ENCODE measurements at places on chromosomes 2 and 18. TPM values are rescaled to one million over a fixed set of nuclear protein-coding genes. Genes with fewer than 3 reads are reported as not detected.

DNA sequence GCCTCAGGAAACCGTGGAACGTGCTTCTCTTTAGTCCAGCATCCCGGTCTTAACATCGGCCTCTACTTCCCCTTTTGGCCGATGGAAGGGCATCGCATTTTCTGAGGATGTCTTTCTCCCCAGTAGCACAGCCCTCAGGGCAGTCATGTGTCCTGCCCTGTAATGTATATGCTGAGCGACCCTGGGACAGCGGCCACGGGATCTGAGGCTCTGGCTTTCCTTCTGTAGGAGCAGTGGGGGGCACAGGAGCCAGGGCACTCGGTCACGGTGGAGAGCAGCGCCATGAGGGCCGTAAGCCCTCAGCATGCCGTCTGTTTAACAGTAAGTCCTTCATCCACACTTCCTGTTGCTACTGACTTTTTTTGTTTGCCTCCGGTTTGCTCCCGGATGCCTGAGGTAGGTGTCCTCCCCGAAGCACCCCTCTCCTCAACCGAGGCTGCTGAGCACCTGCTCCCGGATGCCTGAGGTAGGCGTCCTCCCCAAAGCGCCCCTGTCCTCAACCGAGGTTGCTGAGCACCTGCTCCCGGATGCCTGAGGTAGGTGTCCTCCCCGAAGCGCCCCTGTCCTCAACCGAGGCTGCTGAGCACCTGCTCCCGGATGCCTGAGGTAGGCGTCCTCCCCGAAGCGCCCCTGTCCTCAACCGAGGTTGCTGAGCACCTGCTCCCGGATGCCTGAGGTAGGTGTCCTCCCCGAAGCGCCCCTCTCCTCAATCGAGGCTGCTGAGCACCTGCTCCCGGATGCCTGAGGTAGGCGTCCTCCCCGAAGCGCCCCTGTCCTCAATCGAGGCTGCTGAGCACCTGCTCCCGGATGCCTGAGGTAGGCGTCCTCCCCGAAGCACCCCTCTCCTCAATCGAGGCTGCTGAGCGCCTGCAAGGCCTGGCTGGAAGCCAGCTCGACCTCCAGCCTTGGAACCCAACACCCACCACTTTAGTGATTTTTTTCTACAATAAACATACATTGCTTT lies 169.3 kb downstream of the HDAC4 start:
- no peaks in the 10 kb centered on the region for H3K27me3 ChIP-seq
- peaks cover 37% of the 10 kb centered on the region for H3K4me1 ChIP-seq
- no peak for DNase-seq
- H3K4me3 ChIP-seq = no peak overlapping the region
- no peaks in the 10 kb centered on the region for H3K36me3 ChIP-seq
- peak overlapping the region; percentile 72 for H3K27ac ChIP-seq

The COLEC11 gene
- total RNA-seq = 10.1 TPM

The DLGAP1 gene
- 5.1 TPM for total RNA-seq

The CRYGD gene
- not detected for total RNA-seq

DNA sequence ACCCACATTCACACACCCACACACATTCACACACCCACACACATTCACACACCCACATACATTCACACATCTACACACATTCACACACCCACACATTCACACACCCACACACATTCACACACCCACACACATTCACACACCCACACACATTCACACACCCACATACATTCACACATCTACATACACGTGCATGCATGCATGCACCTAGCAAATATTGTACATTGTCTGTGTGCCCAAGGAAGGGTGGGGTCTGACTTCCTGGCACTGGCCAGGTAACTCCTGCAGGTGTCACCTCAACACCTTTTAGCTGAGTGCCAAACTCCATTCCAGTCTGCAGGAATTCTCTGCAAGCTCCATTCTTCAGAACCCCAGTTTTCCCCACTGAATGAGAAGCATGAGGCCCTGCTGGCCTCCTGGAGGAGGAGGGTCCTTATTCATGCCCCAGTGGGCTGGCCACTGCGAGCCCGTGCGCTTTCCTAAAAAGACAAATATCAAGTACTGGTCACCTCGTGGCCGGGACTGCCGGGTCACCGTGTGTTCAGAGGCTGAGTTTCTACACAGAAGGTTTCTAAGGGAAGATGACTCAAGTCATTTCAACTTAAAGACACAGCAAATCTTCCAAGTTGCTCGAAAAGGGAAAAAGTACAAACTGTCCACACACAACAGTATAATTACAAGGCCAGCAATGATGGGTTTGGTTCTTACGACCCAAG lies 131.5 kb downstream of the HDAC4 start:
- H3K4me1 ChIP-seq = peaks cover 51% of the 10 kb centered on the region
- DNase-seq = no peak
- H3K4me3 ChIP-seq = no peak overlapping the region
- H3K27ac ChIP-seq = no peak overlapping the region
- H3K27me3 ChIP-seq = no peaks in the 10 kb centered on the region

- H3K4me1 ChIP-seq = no peaks in the 10 kb centered on the region
- no peak for DNase-seq
- H3K36me3 ChIP-seq = peaks cover 45% of the 10 kb centered on the region
- no peaks in the 10 kb centered on the region for H3K27me3 ChIP-seq
- no peak overlapping the region for H3K4me3 ChIP-seq
These were observed 43.2 kb upstream of the GPR75 start for GRCh38 chr2:53903011-53903410.

- H3K27me3 ChIP-seq = peaks cover 14% of the 10 kb centered on the region
- peak overlapping the region; percentile 83 for H3K27ac ChIP-seq
- no peak for DNase-seq
- peaks cover 43% of the 10 kb centered on the region for H3K4me1 ChIP-seq
- H3K4me3 ChIP-seq = no peak overlapping the region
- no peaks in the 10 kb centered on the region for H3K36me3 ChIP-seq
These were observed 60.2 kb upstream of the NT5C1B start for GRCh38 chr2:18649502-18650135.

The C2orf72 gene
- 0.77 TPM for total RNA-seq
